A673 (cell line): ENCODE measurements at places on chromosomes 1 and 21. TPM values are rescaled to one million over a fixed set of nuclear protein-coding genes. Genes with fewer than 3 reads are reported as not detected.

Gene LCA5L
- 0.69 and 1.3 TPM in 2 replicates for total RNA-seq

Gene HES2
- not detected in 2 replicates for total RNA-seq

Gene OLFML3
- 319 and 349 TPM in 2 replicates for total RNA-seq

Gene MROH9
- not detected in 2 replicates for total RNA-seq

Gene SLFNL1
- 0.37 and 0.39 TPM in 2 replicates for total RNA-seq

Gene PRDM16
- total RNA-seq: 0.49 and 0.57 TPM in 2 replicates

Gene LCE1C
- total RNA-seq: not detected in 2 replicates

Gene CHODL
- total RNA-seq: 0.19 and 0.26 TPM in 2 replicates

Gene TEX35
- 0.28 TPM in 1 of 2 replicates, not detected in the other for total RNA-seq

Gene PLA2G2C
- not detected in 2 replicates for total RNA-seq

Gene CR1
- not detected in 2 replicates for total RNA-seq

Gene ATXN7L2
- 11.0 and 16.3 TPM in 2 replicates for total RNA-seq

Gene GJA4
- total RNA-seq: not detected in 2 replicates

Gene TRIM58
- total RNA-seq: not detected in 2 replicates
